Anterior cingulate cortex (tissue), 58 donors: ENCODE measurements at places on chromosomes 7 and 10.

GRCh38 chr7:26144184-26145080, 7.6 kb upstream of the NFE2L3 start:
- no peak for DNase-seq

DNA sequence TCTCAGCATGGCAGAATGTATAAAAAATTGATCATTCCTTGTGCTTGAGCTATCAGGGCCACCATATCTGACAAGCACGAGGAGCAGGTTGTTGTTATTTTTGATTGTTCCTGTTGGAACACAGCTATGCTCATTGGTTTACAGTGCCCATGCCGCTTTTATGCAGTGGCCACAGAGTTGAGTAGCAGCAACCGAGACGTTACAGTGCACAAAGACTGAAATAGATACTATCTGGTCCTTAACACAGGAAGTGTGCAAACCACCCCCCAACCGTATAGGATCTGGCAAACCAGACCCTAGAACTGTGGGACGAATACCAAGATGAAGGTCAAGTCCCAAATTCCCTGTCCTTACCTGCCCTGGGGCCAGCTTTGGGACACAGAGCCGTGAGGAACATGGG, 216.6 kb downstream of the KLF6 start:
- DNase-seq = no peak

- DNase-seq = no peak
These were observed 1.7 kb upstream of the WDR86 start for GRCh38 chr7:151411551-151411950.

DNA sequence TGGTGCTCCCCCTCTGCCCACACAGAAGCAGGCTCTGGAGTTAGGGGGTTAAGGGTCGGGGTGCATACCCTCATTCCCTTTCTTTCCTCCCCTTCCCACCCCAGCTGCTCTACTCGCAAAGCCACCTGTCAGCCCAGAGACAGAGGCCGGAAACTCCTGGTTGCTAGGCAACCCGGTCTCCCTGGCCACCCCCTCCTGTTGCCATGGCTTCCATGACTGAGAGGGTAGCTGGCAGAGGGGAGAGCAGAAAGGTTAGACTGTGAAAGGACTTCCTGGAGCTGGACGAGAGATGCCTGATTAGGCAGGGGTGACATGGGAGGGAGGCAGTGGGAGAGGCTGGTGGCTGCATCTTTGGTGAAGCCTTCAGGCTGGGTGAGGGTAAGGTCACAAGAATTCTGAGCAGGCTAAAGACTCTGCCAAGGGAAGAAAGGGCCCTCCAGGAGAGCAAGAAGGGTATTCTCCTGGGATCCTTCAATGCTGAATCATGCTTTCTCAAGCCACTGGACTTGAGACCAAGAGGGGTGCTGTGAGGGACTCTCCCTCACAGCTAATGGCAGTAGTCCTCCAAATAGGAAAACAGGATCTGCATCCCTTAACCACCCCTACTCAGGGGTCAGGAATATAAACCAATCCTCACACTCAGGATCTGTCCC, 5.4 kb downstream of the PSD start:
- DNase-seq = peak; percentile 29

GRCh38 chr10:24235471-24235870, 26.5 kb downstream of the KIAA1217 start:
- DNase-seq = no peak

GRCh38 chr10:124012583-124012982, 80.8 kb downstream of the CHST15 start:
- DNase-seq = no peak

DNA sequence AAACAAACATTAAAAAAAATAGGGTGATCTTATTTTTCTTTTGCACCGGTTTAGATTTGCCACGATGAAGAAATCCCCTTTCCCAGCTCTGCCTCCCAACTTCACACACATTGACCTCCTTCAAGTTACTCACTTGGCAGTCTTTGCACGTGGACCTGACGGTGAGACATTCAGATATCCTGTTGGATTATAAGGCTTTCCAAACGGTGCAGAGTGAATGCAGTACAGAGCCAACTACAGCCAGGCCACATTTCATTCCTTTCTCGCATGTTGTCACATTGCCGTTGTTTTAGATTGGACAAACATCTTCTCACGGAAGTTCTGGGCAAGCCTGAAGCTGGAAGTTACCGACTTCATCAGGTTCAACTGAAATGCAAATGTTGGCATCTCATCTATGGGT, 159.2 kb downstream of the HDAC9 start:
- DNase-seq = no peak

DNA sequence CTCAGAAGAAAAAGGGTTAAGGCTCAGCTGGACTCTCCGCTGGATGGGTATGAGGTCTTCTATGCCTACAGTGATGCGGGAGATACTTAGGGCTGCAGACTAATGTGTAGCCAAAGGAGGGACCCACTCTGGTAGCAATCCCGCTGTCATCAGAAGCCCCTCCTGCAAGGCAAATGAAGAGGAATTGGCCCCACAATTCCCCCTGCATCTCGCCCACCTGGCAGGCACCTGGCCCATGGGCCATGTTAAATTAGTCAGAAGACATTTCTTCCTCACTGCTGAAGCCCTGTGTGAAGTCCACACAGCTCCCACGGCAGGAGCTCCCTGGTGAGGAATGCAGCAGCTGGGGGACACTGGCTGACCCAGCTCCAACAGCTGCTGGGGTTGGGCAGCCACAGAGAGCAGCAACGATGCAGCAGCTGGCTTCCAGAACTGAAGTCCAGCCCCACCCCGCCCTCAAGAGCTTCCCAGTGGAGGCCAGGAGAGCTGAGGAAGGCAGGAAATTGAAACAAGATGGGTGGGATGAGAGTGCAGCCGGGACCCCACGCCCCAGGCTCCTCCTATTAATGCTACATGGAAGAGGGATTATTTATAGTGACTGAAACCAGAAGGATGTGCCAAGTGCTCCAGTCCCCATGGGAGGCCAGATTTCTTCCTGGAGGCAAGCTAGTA, 5.5 kb downstream of the VSTM4 start:
- DNase-seq = no peak

GRCh38 chr10:15084502-15084922, 4.1 kb downstream of the ACBD7 start:
- peak; percentile 3 for DNase-seq

DNA sequence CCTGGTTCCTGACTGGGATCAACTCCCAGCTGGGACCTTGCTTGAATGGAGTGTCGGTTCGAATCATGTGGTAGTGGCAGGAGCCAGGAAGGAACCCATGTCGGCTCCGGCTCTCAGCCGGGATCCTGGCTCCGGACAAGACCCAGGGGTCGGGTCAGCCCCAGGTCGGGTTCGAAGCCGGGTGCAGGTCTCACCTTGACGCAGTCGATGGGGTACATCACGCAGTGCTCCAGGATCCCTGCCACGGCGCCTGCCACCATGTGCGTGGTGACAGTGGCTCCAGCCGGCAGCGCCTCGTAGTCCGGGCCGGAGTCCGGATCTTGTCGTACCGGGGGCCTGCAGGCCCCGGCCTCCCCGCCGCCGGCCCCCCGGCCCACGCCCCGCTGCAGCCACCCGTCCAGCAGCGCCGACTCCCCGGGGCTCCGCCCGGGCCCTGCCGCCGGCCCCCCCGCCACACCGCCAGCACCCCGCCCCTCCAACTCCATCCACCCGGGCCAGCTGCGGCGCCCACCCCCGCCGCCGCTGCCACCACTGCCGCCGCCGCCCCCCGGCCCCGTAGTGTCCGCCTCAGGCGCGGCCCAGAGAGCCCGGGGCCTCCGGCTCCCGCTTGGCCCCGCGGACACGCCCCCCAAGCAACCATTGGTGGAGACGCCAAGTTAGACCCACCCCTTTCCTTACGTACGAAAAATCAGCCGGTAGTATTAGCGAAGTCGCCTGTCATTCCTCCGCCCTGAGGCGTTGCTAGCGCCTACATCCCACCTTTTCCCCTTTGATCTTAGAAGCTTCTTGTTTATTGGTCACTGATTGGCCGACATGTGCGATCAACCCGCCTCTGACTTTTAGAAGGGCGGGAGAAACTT, at the start of gene SLC25A28:
TSS of gene SLC25A28 (minus strand) at position 589 of the 860 bp plus-strand sequence. CDS start at position 485, 104 bp downstream.
- DNase-seq = peak; percentile 98

DNA sequence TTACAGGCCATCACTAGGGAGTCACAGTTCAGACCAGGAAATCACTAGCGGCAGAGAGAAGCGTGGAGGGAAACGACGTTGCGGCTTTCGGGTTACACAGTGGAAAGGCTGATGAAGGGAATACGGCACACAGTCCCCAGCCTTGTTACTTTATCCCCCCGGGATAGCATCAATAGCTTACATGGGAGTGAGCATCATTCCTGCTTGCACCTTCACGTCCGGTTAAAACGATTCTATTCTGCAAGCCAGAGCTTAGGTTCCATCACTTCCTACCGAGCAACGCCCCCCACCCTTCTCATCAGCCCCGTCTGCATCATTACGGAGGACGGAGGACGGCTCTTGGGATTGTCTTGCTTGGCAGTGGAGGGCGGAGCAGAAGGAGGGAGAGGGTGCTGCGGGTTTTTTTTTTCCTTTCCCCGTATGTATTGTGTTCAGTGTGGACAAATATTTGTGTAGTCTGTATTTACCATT, 124.9 kb downstream of the CLEC2L start:
- DNase-seq = no peak

DNA sequence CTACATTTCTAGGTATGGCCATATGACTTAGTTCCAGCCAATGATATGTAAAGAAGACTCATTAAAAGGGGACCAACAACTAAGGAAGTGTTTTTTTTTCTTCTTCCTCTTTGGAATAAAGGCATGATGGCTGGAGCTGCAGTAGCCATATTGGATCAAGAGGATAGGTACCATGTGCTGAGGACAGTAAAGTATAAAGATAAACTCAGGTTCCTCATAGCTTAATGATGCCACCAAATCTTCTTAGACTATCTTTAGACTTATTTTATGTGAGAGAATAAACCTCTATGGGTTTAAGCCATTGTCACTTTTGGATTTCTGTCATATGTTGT, 85.3 kb downstream of the ANLN start:
- DNase-seq = no peak

DNA sequence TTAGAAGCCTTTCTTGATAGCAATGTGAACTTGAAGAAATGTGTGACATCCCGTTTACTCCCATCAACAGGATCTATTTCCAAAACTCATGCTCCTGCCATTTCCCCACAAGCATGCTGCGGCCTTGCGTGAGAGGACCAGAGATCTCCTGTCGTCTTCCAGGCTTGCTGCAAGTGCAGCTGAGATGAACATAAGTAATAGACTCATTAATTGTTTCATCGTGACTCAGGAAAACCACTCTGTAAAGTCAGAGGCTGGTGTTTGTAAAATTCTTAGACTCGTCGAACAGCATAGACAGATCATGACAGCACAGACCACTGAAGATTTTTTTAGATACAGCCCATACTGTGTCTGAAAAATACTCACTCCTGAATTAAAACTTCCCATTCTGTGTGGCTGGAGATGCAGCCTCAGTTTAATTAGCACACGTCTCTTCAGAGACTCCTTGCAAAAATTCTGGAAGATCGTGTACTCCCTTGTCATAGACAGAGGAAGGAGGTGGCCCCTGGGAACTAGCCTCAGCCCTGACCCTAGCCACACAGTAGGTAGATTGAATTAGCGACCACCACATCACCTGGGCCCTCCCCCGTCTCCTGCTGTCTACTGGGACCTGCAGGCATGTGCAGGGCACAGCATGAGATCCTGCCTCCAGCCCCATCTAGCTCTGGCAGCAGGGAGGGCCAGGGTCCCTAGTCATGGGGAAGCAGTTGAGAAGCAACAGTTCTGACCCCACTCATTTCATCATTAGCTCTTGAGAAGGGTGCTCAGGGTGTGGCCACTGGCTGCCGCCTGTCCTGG, 226.0 kb downstream of the CELF2 start:
- DNase-seq = no peak

DNA sequence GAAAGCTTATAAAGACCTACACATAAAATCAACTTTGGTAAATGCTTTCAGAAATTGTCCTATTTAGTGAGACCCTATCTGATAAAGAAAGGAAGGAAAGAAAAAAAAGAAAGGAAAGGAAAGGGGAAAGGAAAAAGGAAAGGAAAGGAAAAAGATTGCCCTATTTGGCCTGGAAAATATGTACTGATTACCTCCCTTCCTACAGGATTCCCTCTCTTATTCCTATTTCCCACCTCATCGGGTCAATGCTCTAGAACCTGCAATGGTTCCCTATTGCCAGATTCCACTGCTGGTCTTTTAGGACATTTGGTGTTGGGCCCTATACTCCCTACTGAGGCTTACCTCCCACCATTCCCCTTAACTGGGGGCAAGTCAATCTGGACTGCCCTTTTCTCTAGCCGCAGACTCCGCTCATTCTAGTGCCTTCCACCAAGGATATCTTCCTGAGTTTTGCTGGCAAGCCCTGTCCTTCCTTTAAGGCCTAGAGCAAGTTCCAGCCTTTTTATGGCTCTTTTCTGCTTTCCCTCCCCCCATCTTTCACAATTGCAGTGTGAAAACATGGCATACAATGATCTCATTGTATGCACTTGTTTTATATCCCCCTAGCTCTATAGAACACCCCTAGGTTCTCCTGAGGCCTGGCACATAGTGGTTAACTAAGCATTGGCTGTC, 4.4 kb downstream of the DDIT4 start:
- no peak for DNase-seq

GRCh38 chr7:155778349-155778748, 33.9 kb downstream of the SHH start:
- no peak for DNase-seq

DNA sequence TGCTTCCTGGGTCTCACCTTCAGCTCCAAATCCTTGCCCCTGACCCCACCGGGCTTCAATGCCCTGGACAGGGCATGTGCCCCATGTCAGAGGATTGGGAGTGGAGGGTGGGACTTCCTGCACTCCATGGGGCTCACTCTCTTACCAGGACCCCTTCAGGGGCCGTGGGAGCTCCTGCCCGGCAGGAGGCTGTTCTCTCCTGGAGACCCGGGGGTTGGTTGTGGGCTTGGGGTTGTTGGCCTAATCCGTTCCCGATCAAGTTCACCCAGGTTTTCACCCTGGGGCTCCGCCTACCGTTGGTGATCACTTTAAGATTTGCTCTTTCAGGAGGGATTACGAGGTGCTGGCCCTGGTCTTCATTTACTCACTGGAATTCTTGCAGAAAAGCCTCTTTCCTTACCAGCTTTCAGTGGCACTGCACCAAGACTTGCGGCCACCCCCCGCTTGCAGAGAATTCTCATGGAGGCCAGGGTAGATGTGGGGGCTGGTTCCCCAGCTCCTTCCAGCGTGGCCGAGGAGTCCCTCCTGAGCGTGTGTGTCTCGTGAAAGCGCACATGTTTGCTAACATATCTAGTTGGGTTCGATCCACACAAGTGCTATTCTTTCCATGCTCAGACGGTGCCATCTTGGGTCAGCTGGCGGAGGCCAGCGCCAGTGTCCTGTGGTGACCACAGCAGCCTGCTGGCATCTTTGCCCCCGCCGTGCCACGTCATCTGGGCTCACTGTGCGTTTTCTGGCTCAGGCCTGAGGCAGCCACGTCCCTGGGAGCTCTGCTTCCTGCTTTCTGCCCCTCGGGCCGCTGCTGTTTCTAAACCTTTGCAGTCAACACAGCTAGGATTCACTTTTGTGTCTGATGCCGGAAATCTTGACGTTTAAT, 15.6 kb downstream of the PWWP2B start:
- no peak for DNase-seq

GRCh38 chr7:18458830-18459229, 36.7 kb upstream of the HDAC9 start:
- no peak for DNase-seq

GRCh38 chr10:101619983-101620382, 31.9 kb downstream of the DPCD start:
- DNase-seq = no peak
